ENCODE measurements at places on chromosomes 12 and 14.

DNA sequence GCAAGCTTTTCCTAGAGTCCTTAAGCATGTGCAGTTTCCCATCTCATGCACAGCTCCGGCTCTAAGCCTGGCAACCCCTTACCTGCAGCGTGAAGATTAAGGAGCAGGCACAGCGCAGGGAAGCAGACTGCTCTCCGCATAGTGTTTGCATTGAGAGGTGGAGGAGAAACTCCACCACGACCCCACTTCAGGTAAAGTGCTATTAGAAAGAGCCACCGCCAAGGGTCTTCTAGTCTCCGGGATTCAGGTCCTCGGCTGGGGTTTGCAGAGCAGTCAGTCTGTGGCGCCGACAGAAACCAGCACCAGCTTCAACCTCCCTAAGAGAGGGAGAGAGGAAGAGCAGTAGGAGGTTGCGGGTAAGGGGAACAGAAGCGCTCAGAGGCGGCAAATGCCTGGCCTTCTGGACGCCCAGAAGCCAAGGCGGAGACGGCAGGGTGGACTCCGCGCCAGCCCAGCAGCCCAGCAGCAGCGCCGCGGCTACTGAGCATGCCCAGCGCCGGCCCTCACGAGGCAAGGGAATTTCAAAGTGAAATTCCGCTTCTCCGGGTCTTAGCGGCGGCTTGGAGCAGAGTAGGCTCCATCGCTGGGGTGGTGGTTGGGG lies at the start of gene PTPRR:
Gene PTPRR (minus strand): TSS at position 488 of the 601 bp plus-strand sequence. CDS start 348 bp downstream, at position 140.
- DNase-seq: peak; percentile 78

DNA sequence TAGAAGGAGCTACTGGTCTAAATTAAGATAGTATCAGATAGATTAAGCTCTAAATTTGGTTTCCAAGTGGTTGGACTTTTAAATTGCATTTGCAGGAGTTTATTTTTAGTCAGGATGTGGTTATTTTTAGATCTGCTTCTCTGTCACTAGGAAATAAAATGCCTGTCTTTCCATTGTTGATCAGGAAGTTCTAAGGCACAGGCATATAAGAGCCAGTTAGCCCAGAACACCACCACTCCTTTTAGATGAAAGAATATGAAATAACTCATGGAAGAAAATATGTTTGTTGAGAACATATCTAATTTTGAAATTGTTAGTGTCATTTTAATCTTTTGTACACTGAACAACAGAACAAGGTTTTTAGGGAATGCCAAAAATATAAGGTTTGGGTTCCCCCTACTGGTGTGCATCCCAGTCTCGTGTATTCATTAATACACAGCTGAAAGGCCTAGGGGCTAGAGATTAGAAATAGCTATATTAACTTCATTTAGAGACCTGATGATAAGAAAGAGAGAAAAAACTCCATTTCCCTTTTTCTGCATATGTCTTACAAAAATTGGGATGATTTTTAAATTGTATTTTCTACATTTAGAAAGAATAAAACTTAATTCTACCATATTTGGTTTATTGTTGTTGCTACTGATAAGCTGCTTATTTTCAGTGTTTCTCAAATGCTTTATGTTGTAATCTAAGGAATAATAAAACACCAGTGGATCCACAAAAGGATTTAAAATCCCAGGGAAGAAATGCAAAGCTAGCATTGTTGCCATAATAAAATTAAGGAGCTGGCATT lies 67.2 kb downstream of the RIC8B start:
- peak; percentile 22 for DNase-seq

DNA sequence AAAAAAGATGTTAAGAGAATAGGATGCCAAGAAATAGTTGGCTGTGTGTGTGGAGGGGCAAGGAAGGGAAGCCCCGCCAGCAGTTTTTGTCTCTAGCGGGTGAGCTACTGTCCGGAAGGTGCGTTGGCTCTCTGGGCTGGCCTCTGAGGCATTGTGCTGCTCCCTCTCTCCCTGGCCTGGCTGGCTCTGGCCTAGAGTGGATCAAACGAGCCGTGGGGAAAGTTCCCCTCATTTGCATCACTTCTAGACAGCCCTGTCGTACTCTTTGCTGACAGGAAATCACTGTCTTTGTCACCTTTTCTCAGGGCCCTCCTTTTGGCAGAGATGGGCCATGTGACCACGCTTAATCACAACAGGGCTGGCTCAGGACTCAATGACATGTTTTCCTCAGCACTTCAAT lies 236.1 kb upstream of the NPAS3 start:
- DNase-seq: no peak

GRCh38 chr12:67747869-67748742 lies 99.6 kb downstream of the DYRK2 start:
- DNase-seq: peak; percentile 12

Measured in WERI-Rb-1 (cell line).